Activated effector memory CD4-positive, alpha-beta T cell treated with anti-CD3 and anti-CD28 coated beads, Interleukin-2, amount 50 U/mL, for 16 hours (primary cell): ENCODE measurements at places on chromosomes 2 and 18.

DNA sequence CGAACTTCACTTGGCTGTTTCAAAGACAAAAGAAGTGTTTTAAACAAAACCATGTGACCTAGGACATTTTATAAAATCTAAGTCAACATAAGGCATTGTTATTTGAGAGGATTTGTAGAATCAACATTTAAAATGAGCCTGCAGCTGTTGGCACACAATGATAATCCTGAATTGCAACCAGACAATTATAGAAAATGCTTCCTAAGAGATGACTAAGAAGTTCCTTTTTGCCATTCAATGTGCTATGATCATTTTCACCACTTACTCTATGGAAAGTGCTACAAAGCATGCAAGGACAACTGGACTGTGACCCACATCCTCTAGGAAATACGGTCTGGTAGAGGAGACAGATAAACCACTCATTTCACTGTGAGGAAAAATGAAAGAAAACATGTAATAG, 246.4 kb downstream of the CDH20 start:
- no peak for DNase-seq

- DNase-seq = no peak
These were observed 74.7 kb downstream of the PRKCE start for GRCh38 chr2:45726188-45726587.

GRCh38 chr2:240642061-240642805, 17.0 kb downstream of the GPR35 start:
- peak; percentile 60 for DNase-seq

DNA sequence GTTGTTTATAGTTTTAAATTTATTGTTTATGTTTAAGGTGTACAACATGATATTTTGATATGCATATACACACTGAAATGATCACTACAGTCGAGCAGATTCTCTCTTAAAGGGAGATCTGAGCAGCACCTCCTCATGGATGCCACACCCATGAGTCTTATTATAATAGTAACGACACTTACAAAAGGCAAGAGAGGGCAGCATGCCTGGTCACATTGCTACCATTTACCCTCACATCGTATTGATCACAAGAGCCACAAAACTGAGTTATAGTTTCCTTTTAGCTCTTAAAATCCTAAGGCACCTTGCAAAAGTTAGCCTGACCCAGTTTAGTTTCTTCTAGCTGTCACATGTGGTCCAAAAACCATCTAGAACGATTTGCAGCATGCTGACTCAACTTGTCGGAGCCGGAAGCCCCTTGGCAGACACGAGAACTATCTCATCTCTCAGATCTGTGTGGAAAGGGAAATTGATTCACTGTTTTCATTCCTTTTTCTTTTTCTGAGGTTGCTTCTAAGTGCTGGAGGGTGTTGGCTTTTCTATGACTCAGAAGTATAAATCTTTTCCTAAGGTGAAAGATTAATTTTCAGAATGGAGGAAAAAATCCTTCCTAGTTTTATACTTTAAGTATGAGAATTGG, 85.3 kb downstream of the CDC42EP3 start:
- DNase-seq = peak; percentile 91

- DNase-seq = no peak
These were observed 223.7 kb downstream of the SOX11 start for GRCh38 chr2:5915881-5916310.

- DNase-seq = no peak
These were observed 86.5 kb downstream of the STK39 start for GRCh38 chr2:168160897-168161296.

- DNase-seq = no peak
These were observed 80.0 kb downstream of the COPS8 start for GRCh38 chr2:237165405-237166276.

DNA sequence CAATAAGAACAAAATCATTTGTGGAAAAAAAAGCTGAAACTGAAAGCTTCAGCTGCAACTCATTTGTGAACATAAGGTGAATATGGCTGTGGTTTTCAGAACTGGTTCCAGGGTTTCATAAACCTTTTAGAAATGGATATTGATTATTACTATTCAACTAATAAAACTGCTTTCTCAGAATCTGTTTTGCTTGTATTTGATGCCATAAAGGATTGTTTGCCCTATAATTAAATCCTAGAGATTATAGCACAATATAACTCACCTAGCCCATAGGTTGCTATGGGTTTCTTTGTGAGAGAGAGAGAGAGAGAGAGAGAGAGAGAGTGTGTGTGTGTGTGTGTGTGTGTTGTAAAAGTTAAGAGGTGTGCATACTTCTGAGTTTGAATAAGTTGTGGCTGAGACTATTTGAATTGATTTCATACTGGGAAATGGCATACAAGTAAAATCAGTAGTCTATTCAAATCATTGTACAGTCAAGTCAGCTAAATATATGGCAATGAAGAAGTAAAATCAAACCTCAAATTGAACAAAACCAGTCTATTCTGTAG, 339.2 kb downstream of the ARHGAP15 start:
- no peak for DNase-seq
